GM04504 (cell line): ENCODE measurements at places on chromosomes 4 and X.

GRCh38 chr4:168751263-168752225, 254.7 kb downstream of the PALLD start:
- no peak for DNase-seq

GRCh38 chrX:46693149-46693548, 65.8 kb downstream of the SLC9A7 start:
- no peak for DNase-seq

DNA sequence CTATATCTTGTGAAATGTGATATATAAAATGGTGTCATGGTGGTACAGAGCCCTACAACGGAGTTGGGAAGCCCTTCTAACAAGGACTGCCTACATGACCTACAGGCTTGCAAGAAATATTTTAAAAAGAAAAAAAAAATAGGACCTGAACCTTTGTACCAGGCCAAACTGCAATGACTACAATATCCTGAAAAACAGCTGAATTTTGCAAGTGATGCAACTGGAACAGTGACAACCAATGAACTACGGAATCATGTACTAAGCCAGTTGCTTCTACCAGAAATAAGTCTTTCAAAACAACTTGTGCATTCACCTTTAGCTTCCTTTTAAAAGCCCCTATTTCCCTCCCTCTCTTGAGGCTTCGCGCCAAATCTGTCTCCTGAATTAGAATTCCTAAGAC, 58.4 kb downstream of the PDGFC start:
- no peak for DNase-seq

GRCh38 chr4:5918331-5918985, 25.6 kb upstream of the CRMP1 start:
- no peak for DNase-seq

GRCh38 chr4:115293093-115293462, 179.7 kb upstream of the NDST4 start:
- no peak for DNase-seq

GRCh38 chrX:53186351-53186750, 38.7 kb downstream of the KDM5C start:
- DNase-seq: no peak

DNA sequence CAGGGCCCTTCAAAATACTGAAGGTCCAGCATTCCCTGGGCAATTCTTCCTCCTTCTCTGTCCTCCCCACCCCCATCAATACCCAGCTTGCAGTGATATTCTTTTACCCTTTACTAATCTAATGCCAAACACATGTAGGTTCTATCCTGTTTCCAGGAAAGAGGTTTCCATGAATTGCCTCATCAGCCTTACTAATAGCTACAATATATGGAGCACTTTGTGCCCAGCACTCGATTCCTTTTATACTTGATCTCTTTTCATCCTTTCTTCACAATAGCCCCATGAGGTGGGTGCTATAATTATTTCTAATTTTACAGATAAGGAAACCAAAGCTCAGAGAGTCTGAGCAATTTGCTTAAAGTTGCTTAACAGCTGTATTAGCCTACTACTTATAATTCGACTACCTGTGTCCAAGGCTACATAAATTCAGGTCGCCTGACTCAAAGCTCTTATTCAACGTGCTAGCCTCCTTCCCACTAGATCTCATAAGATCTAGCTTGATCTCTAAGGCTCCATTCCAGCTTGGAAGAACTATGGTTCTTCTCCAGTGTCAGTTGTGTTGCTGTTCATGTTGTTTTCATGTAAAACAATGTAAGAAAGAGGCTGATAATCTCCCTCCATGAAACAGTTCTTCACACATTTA, 229.6 kb upstream of the PGRMC2 start:
- DNase-seq: no peak

DNA sequence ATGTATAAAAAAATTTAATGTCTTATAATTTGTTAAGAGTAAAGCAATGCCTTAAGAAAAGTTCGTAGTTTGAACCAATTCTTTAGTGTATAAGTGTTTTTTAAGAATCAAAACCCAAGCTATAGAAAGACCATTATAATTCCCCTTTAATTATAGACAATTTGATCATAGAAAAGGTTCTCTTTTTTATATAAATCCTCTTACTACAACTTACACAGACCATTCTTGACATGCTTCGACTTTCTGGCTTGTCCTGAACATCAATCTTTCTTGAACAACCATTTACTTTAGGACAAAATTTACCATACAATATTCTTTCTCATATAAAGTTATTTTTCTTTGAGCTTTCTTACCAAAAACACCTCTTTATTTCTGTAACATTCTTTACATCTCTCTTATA, 330.5 kb upstream of the SPANXN1 start:
- no peak for DNase-seq

GRCh38 chr4:46329118-46329976, 60.6 kb downstream of the GABRA2 start:
- no peak for DNase-seq

GRCh38 chrX:41558531-41558930, 111.4 kb downstream of the NYX start:
- DNase-seq: no peak

- no peak for DNase-seq
Measured at GRCh38 chr4:105389167-105389566, 84.7 kb downstream of the PPA2 start.

GRCh38 chrX:9184211-9184610, 150.3 kb upstream of the FAM9B start:
- DNase-seq: no peak

DNA sequence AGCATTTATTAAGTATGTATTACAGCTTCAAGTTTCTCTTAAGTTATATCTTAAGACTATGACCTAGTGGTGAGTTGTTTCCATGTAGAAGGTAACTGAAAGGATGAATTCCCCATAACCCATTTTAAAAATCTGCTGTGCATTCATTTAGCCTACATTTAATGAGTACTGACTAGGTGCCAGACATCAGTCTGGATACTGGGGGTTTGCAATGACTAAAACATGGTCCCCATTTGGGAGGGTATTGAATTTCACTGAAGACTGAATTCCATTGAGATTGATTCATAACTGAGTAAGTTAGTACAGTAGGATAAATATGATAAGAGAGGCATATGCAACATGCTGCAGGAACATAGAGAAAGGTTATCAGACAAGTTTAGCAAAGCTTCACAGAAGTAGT, 241.5 kb downstream of the FRAS1 start:
- DNase-seq: no peak

DNA sequence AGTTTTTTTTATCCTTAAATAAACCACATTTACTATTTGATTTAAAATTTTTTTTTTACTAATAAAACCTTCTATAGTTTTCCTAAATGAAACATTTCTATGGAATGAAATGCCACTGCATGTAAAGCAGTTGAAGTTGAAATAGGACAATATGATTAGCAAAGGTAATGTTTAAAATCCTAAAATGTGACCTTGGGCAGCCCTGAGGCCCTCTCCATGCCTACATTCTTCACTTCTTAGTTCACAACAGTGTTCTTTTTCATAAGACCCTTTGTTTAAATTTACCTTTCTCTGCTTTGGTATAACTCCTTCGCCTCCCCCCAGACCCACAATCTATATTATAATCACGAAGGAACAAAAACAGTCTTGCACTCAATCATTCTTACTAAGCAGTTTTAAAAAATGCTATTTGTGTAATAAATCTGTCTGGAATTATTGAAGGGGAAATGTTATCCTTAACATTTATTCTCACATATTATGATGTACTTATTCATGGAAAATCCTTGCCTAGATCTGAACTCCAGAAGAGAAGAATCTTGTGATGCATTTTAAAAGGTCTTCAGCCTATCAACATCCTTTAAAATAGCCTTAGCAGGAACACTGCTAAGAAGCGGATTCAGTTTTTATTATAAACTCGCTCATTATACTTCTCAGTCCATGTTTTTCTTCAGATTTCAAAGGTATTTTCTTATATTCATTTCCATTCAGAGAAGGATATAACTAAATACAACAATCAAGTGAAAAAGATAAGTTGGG, 124.6 kb upstream of the NAP1L5 start:
- DNase-seq: no peak

DNA sequence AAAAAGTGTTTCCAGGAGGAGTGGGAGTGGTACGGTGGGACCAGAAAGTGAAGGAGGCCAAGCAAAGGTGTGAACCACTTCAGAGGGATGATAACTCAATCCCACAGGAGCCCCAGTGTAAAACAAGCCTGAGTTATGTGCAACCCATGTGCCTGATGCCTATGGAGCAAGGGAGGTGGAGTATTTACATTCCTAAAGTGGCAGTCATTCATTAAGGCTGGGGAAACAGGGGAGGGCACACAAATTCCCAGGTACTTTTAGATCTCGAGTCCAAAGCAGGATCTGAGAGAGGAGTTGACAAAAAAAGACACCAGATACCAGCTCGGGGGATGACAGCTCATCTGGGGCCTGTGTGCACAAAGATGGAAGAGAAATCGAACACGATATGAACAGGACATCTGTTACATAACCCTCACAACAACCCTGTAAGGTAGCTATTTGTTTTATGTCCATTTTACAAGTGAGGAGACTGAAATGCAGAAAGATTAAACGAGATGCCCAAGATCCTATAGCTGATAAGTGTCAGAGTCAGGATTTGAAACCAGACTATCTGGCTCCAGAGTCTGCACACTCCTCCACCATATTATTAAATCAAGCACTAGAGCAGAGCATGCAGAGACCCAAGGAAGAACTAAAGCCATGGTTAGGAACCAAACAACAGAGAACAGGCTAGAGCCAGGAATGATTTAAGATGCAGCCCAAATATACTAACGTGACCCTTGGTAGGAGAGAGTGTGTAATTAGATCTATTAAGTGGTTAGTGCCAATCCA, 91.9 kb upstream of the MAPK10 start:
- DNase-seq: no peak

DNA sequence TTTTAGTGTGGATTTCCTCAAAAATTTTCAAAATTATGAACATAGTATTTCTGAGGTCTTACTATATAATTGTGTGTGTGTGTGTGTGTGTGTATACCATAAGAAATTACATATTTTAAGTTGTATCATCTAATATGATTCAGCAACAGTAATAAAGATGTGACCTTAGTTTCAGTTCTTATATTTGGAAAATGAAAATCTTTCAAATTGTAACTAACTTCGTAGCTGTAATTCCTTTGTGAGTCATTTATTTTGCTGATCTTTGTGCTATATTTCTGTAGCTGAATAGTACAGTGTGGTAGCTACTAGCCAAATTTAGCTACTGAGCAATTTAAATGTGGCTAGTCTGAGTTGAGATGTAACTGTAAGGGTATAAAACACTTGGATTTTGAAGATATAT, 116.4 kb downstream of the RAP1GDS1 start:
- DNase-seq: peak; percentile 2

GRCh38 chr4:53706422-53707032, 115.2 kb upstream of the LNX1 start:
- DNase-seq: no peak

- no peak for DNase-seq
Measured at GRCh38 chr4:54556587-54556986, 101.2 kb upstream of the KIT start.

DNA sequence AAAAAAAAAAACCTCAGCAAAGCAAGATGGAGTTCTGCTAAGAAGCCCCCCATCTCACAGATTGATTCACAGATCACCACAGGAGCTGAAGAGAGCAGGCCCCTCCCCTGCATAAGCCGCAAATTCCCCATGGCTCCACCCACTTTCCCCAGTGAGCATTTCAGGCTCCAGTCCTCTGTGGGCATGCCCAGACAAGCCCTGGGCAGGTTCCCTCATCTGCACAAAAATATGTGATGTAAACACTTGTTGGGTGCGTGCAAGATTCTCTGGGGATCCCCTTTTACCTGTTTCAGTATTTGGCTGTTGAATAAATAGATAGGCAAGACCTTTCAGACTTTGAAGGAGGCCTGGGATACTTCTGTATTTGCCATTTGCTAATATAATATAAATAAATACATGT, 514.3 kb downstream of the PCDH7 start:
- DNase-seq: no peak

DNA sequence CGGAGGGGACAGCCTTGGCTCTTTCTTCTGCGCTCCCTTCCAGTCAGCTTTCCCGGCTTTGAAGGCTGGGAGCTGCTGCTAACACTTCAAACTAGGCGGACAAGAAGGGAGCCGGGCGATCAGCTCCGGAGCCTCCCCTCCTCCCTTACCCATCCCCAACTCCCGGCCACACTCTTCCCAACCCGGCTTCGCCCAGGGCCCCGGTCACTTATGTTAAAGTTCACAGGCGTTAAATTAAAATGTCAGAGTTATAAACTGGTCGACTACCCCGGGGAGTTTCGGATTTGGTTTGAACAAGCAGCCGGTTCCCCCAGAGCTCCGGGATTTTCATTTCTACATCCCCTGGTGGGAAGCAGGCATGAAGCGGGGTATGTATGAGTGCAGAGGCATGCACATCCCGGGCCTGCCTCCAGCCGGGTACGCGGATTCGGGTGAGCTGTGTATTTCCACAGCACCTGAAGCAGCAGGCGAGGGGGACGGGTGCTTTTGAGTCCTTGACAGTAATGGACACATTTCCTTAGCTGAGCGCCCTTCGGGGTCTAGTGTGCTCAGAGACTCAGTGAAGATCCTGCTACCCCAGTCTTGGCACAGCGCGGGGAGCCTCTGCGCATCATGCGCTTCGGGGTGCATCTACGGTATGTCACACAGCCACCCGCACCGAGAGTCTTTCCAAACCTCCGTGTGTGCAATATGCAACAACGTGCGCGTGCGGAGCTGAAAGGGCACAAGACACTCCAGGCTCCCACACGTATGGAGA, 880 bp downstream of the UNC5C start:
- no peak for DNase-seq

DNA sequence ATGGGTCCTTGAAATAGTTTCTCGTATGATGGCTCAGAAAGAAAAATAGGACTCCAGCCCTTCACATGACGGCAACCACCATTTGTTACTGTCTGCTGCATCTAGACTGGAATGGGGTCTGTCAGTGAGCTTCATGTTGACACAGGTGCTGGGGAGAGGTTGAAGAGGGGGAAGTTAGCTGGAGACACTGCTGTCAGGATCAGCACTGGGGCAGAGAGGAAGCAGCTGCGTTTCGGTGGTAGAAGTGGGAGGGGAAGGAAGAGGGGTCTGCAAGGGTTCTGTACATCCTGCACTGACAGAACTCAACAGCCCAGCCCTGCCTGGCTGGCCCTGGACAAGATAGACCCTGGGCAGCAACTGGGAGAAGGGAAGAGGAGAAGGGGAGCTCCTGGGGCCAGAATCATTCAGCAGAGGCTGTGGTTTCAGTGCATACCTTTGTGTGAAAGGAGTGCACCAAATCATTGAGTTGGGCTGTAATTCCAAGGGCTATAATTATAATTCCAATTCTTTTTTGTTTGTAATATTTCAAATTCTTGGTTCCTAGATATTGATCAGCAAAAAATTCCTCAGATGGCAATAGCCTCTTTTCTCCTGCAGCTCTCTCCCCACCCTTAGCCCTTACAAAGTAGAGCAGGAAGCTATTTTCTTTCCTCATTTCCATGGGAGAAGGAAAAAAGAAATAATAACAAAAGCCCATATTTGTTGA, 119.4 kb upstream of the C1GALT1C1 start:
- DNase-seq: no peak
